ENCODE measurements at places on chromosomes 1 and 21.

DNA sequence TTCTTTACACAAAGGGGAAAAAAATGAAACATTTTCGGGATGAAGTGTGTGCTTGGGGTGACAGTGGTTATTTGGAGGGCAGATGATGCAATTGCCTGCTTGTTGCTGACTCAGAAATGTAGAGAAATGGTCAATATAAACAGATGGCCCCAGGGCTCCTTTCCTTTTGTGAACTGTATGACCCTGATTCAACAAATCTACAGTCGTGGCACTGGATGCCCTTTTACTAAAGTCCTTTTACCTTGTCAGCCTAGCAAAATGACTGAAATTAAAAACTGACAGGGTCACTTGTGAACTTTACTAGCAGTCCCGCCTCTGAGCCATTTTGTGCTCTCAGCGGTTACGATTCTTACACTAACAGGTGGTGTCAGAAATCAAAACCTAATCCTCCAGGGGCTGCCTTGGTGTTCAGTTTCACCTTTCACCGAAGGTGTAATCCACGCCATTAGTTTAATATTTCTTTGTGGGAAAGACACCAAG is 49.8 kb downstream of the GREM2 start:
- DNase-seq = no peak

DNA sequence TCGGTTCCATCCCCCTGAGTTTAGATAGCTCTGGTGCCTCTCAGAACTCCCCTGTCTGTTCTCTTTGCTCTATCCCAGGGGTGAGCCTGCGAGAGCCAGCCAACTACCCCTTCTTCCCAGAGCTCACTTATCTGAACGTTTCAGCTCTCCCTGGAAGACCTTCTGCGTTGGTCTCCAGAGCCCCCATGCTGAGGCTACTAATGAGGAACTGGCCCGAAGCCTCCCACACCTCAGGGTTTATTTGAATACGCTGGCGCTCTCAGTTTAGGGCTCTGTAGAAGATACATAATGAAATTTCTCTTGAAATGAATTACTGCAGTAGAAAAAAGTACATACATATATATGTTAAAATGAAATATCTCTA is 43.5 kb downstream of the TCEANC2 start:
- no peak for DNase-seq

GRCh38 chr21:24275616-24276015 is 1331.7 kb downstream of the MRPL39 start:
- DNase-seq = no peak

DNA sequence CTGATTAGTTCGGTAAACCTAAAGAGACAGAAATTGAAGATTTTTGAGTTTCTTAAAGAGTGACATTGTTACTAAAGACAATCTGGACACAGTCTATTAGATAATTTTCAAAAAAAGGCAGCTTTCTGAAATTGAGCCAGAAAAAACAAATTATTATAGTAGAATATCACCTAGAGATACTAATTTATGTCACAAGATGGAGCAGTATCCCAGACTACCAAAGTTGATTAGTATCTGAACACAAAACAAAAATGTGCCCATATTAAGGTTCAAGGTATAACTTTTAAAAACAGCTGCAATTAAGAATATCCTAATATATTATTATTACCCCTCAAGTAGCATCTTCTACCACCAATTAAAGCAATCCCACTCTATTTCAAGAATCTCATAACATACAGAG is 40.5 kb upstream of the SYT2 start:
- DNase-seq = no peak

GRCh38 chr21:33914188-33914587 is 1.4 kb downstream of the ATP5PO start:
- DNase-seq = no peak

DNA sequence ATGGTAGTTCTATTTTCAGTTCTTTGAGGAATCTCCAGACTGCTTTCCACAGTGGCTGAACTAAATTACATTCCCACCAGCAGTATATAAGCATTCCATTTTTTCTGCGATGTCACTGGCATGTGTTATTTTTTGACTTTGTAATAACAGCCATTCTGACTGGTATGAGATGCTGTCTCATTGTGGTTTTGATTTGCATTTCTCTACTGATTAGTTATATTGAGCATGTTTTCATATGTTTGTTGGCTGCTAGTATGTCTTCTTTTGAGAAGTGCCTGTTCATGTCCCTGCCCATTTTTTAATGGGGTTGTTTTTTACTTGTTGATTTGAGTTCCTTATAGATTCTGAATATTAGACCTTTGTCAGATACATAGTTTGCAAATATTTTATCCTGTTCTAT is 87.9 kb downstream of the RPS6KC1 start:
- no peak for DNase-seq

Measured in stimulated activated CD4-positive, alpha-beta T cell treated with anti-CD3 and anti-CD28 coated beads, Interleukin-15, amount 100 ng/mL, for 24 hours (primary cell).